ENCODE measurements at places on chromosomes 2 and 18.

- no peak for DNase-seq
Measured at GRCh38 chr2:143311426-143311825, 182.2 kb downstream of the ARHGAP15 start.

DNA sequence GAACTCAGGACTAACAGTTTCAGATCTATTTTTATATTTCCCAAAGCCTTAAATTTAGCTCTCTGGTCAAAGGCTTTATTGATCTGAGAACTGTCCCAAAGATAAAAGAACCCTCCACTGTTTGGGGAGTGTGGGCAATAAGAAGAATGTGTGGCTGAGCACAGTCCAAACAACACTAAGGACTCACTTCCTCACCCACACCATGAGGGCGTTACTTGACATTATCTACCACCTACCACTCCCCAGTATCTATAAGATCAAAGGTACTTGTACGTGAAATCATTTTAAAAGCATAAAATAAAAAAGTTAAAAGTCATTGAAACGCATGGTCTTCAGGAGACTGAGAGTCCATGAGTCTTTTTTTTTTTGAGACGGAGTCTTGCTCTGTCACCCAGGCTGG, 54.6 kb upstream of the NFU1 start:
- no peak for DNase-seq

DNA sequence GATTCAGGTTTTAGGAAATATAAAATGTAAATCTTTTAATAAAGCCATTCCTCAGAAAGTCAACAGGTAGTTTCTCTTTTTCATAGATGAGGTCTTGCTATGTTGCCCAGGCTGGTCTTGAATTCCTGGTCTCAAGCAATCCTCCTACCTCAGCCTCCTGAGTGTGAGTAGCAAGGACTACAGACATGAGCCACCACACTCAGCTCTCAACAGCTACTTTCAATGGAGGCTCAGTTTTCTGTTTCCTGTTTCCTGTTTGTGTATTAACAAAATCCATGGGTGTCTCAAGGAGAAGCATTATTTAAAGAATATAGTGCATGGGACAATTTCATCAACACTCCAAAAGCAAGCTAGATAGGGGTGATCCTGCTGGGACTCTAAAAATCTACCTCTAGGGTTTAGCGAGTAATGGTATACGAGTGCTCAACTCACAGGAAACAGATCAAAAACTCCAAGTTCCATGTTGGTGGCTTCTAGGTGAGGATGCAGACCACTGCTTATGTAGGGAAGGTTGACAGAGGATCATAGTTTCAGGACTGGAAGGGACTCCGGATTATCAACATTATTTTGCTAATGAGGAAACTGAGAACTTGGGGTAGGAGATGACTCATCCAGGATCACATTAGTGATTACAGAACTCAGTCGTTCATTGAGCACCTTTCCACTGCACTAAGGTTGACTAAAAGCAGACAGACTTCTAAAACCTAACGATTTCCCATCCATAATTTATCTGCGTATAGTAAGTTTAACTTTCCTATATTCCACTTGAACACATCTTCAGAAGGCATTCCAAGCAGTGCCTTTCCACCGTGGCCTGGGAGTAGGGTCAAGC, 61.7 kb upstream of the WIPF1 start:
- no peak for DNase-seq

DNA sequence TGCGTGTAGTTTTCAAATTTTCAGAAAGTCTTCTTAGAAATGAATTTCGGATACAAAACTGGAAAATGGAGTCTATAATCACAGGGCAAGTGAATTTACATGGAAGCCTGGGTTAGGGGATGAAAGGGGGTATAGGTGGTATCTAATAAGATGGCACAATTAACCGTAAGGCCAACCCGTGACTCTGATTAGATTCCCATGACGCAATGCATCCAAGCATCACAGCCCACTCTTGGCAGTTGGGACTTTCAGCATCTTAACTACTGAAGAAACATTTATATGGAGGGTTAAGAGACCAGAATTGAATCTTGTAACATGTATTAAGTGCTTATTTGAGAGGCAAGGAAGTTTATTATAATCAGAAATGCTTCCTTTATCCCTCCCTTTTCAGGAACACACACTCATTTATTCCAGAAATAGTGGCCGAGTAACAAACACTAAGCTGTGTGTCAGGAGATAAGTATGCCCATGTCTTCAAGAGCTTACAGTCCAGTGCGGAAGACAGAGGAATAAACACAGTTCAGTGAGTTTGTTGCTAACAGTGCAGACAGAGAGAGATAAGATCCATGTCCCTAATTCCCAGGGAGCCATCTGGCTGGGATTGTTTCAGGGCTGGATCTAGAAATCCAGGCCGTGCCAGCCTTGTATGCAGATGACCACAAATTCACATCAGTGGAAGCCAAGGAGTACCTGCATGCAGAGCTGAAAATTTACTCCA, 151.2 kb downstream of the ANTXR1 start:
- DNase-seq = no peak

DNA sequence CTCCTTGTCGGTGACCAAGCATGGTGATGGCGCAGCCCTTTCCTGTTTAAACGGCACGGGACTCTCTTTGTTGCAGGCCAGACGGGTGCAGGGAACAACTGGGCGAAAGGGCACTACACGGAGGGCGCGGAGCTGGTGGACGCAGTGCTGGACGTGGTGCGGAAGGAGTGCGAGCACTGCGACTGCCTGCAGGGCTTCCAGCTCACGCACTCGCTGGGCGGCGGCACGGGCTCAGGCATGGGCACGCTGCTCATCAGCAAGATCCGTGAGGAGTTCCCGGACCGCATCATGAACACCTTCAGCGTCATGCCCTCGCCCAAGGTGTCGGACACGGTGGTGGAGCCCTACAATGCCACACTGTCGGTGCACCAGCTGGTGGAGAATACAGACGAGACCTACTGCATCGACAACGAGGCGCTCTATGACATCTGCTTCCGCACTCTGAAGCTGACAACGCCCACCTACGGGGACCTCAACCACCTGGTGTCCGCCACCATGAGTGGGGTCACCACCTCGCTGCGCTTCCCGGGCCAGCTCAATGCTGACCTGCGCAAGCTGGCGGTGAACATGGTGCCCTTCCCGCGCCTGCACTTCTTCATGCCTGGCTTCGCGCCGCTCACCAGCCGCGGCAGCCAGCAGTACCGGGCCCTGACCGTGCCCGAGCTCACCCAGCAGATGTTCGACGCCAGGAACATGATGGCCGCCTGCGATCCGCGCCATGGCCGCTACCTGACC, 17.1 kb downstream of the TUBB6 start:
- no peak for DNase-seq

- no peak for DNase-seq
Measured at GRCh38 chr2:39786761-39787522, 7.9 kb upstream of the THUMPD2 start.

- no peak for DNase-seq
Measured at GRCh38 chr2:9937258-9937657, 14.2 kb upstream of the GRHL1 start.

- DNase-seq = no peak
Measured at GRCh38 chr2:12452185-12452584, 264.6 kb upstream of the TRIB2 start.

DNA sequence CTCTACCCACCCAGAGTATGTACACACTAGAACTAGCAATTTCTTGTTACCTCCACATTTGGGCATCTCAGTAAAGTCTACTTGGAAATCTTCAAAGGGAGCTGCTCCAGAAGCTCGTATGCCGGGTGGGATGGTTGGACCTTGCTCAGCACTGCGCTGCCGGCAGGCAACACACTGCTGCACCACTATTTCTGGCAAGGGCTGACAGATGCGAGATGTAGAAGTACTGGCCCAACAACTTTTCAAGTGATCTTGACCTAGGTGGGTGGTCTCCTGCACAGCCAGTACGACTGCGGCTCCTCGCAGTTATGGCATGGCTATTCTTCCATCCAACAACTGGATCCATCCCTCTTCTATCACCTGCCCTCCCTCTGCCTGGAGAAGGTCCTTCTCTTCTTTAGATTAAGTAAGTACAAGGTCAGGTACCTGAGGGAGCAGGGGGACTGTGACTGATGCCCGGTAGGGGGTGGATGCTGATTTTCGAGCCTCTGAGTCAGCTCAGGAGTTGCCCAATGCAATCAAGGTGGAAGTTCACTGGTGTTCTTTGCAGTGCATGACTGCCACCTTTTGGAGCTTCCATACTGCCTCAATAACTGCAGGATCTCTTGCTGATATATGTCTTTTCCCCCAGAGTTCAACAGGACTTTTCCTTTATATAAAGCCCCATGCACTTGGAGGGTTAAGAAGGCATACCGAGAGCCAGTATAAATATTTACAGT, 100.4 kb upstream of the SLC1A4 start:
- no peak for DNase-seq

- DNase-seq = no peak
Measured at GRCh38 chr18:45962866-45963265, 4.3 kb downstream of the EPG5 start.
